NCI-H1092 treated with DMSO at 0.1 percent for 48 hours (cell line): ENCODE measurements at places on chromosomes 7 and 10.

DNA sequence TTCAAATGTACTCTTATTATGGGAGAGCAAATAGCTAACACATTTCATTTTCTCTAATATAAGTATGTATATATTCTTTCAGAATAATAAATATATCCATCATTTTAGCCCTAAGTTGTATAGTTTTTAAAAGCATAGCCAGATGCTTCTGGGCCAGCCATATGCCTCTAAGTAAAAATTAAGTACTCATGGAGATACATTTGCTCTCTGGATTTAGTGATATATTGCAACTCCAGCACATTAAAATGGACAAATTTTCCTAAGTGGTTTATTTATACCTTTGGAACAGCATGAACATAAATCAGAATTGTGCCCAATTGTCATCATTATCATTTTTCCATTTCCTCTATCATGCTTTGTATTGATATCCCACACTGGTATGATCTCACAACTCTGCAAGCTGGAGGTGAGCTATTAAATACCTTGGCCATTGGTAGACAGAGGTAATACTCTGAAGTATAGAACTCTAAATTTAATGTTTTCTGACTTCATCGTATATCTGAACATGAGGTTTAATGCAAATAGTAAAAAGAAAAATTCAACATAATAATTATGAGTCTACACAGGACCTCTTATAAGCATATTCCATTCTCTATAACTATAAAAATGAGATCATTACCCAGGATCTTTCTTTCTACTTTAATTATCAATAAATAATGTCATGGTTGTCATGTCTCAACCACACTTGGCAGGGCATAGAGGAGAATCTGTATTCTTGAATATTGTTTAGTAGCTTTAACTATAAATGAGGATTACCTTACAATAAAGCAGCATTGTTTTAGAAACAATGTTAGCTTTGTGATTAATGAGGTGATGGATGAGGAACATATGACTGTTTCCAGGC lies 90.8 kb downstream of the AGMO start:
- no peak for DNase-seq

DNA sequence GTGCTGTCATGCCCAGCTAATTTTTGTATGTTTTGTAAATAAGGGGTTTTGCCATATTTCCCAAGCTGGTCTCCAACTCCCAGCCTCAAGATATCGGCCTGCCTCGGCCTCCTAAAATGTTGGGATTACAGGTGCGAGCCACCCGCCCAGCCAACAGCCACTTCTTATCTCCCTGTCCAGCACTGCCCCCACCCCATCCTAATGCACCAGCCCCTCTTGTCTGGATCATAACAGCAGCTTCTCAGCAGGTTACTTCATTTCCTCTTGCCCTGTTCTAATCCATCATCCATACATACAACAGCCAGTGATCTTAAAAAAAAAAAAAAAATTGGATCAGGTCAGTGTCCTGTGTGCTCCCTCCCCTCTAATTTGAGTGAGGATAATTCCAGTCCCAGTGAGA lies 12.8 kb upstream of the FRAT2 start:
- no peak for DNase-seq

DNA sequence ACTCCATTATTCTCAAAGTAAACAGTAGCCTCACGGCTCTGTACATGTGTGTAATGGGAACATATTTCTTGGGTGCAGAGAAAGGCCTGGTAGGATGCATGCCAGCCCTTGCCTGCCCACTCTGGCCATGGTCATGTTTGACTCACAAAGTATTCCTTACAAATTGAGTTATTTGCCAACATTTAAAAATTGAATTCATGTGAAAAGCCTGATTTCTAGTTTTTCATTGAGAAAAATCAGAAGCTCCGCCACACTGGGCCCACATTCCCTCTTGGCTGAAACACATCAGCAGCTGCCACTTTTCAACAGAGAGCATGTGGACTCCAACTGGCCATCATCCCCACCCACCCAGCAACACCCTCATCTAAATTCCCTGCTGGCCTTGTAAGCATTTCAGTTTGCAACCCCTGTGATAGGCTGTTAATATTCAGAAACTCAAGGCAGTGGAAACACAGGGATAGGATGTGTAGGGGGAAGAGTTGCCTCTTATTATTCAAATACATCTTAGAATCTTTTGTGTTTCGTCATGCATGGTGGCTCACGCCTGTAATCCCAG lies 40.9 kb downstream of the CDH23 start:
- DNase-seq: no peak

GRCh38 chr10:132637477-132638129 lies 100.0 kb downstream of the INPP5A start:
- peak; percentile 30 for DNase-seq

GRCh38 chr10:111104811-111105210 lies 28.0 kb downstream of the ADRA2A start:
- DNase-seq: no peak

DNA sequence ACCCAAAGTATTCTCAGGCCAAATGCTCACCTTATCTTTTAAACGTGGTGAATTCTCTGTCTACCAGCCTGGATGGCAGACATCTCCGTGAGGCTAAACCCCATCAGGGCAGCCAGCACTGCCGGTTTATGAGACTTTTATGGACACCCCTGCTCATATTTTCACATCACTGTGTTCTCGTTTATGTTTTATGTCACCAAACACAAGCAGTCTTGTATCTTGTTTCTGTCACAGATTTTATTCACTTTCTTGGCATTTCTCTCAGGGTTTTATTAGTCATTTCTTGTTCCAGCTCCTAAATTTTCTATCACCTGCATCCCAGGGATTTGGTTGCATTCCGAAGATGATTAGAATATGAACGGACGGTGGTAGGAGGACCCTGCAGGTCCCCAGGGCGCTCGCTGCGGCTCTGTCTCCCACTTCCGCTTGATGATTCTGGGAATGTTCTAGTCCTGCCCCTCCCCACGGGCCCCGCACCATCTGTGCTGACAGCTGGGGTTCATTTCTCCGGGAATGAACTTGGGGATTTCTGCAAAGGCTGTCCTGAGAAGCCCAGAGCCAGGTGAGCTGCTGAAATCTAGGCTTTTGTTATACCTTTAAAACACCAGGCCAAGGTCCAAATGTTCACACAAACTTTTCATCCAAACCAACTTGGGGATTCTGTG lies 217.6 kb downstream of the GFRA1 start:
- no peak for DNase-seq
